Retinal pigment epithelial cell (primary cell): ENCODE measurements at places on chromosomes 6 and 20.

GRCh38 chr6:33169291-33170175 is 22.7 kb downstream of the COL11A2 start:
- DNase-seq = no peak

- DNase-seq = peak; percentile 6
Measured at GRCh38 chr20:58081846-58082245, 146.6 kb downstream of the ANKRD60 start.

- DNase-seq = no peak
Measured at GRCh38 chr6:5459346-5459745, 198.0 kb downstream of the FARS2 start.

- DNase-seq = no peak
Measured at GRCh38 chr6:95240514-95240913, 336.8 kb upstream of the MANEA start.

GRCh38 chr20:18986895-18987580 is 173.5 kb downstream of the SCP2D1 start:
- no peak for DNase-seq

- no peak for DNase-seq
Measured at GRCh38 chr6:139881728-139882211, 507.3 kb upstream of the CITED2 start.

DNA sequence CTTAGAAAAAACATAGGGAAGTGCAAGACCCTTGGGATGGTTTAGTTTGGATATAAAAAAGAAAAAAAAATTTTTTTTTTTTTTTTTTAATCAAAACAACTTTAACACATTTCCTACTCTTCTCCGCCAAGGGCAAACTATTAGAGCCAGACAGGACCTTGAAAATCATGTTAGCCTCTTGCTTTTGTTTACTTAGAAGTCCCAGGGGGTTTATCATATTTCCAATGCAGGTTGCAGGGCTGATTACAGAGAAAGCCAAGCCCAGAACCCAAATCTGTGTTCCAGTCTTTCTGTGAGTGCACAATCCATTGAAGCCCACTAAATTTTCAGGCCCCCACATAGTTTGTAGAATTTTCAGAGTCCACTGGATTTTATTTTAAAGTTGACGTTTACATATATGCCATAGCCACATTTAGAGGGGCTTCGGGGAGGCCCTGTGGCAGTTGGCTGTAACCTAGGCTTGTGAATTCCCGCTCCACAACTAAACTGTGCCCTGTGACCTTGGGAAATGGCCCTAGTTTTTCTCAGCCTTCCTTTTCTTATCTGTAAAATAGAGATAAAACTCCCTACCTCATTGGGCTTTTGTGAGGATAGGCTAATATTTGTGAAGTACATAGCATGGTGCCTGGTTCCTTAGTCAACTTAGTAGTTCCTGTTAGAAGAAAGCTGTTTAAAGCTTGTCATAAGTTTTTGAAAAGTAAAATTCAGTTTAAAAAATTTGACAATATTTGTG is 55.7 kb downstream of the NCOA7 start:
- no peak for DNase-seq

GRCh38 chr6:81138236-81138635 is 614.2 kb downstream of the TENT5A start:
- no peak for DNase-seq

DNA sequence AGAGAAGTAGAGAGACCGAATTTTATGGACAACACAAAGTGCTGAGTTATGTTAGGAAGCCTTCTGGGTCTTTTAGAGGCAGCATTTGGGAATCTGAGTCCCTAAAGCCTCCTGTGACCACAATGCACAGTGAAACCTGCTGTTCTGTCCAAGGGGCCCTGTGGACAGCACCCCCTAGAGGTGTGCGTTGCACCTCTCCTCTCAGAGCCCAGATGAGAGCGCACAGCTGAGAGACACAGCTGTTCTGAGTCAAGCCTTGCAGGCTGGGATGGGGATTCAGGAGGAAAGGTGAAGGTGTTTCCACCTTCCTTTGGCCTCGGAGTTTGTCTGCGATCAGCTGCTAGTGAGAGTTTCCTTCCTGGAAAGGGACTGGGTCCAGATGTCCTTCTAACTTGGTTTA is 13.0 kb downstream of the PCK1 start:
- DNase-seq = no peak

- no peak for DNase-seq
Measured at GRCh38 chr6:41728073-41728936, 7.1 kb downstream of the TFEB start.

GRCh38 chr20:40414843-40415615 is 274.0 kb downstream of the MAFB start:
- no peak for DNase-seq

GRCh38 chr20:33940666-33941065 is 53.0 kb upstream of the RALY start:
- DNase-seq = no peak

GRCh38 chr6:14915888-14916832 is 329.7 kb upstream of the JARID2 start:
- DNase-seq = no peak

GRCh38 chr20:5722927-5723326 is 27.3 kb upstream of the SHLD1 start:
- DNase-seq = no peak

- DNase-seq = no peak
Measured at GRCh38 chr6:167832497-167833395, 6.0 kb downstream of the AFDN start.

- no peak for DNase-seq
Measured at GRCh38 chr6:38387461-38387860, 252.3 kb downstream of the BTBD9 start.

DNA sequence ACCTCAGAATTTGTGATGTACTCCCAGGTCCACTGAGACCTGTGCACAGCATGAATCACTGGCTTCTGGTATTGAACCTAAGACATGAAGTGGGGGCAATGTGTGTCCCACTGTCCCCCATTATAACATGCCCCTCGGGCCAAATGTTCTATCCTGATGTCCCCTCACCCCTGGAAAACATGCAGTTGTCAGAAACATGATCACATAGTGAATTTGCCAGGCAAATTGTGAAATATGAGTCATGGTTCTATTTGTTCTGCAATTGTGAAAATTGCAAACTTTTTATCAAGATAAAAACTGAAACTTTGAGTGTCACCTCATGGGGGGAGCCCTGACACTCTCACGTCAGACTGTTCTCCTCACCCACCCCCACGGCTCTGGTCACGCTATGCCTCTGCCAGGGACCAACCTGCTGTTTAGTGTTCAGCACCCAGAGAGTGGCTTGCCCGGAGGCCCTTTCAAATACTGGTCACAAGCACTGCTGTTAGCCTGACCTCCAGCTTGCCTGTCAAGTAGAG is 305.3 kb downstream of the CLIC5 start:
- no peak for DNase-seq

- no peak for DNase-seq
Measured at GRCh38 chr20:60009826-60010616, 51.8 kb downstream of the CDH26 start.

DNA sequence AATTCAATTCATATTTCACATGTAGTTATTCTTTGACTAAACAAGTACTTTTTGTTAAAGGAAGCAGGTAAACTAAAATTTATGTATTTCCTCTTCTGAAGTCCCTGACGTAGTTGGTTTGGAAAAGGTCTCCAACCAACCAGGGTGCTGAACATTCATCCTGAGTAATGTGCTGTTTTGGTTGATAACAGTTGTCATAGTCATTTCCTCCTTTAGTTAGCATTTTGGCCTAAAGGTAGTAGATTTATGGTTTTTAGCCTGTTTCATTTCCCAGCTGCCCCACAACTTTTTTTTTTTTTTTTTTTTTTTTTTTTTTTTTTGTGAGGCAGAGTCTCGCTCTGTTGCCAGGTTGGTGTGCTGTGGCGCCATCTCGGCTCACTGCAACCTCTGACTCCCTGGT is 382.8 kb upstream of the FLRT3 start:
- DNase-seq = no peak

GRCh38 chr6:68087399-68088133 is 547.5 kb upstream of the ADGRB3 start:
- DNase-seq = no peak

DNA sequence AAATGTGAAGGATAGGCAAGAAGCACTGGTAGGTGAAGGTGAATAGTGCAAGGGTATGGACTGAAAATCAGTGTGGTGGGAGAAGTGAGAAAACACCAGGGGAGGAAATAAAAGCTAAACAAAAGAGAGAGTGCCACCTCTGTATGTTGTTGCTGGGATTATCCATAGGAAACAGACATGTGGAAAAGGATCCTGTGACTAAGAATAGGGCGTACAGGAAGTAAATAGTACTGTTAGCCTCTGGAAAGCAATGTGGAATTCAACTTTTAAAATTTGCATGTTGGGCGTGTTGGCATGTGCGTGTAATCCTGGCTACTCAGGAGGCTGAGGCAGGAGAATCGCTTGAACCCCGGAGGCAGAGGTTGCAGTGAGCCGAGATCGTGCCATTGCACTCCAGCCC is 661.7 kb downstream of the KIF16B start:
- no peak for DNase-seq

- DNase-seq = no peak
Measured at GRCh38 chr6:168183613-168183970, 104.6 kb upstream of the FRMD1 start.

- DNase-seq = no peak
Measured at GRCh38 chr20:57310821-57311514, 18.6 kb upstream of the SPO11 start.

GRCh38 chr20:58112017-58112781 is 116.3 kb downstream of the ANKRD60 start:
- no peak for DNase-seq

DNA sequence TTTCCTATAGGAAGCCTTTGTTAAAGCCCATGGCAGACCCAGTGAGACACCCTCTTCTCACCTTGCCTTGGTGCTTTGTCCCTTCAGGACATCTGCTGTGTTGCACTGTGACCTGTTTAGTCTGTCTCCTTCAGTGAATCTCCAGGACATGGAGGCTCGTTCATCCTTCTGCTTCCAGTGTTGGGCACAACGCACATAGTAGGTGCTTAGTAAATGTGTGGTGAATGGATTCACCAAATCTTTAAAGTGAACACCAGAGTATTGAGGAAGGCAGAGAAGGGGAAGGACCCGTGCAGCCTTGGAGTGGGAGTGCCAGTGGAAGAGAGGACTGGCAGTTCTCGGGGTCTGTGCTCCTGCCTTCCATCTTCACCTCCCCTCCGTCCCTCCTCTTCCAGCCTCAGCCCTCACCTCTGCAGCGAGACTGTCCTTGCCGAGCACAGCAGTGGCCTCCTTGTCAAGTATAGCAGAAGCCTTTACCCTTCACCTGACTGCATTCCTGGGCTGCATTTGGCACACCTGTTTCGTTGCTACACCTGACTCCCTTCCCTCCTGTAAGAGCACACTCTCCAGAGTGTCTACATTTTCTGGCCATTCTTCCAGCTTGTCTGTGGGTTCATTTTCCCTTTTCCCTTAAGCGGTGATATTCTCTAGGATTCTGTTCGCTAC is 49.2 kb downstream of the ARID1B start:
- no peak for DNase-seq

GRCh38 chr6:100780648-100781047 is 100.5 kb downstream of the ASCC3 start:
- no peak for DNase-seq

DNA sequence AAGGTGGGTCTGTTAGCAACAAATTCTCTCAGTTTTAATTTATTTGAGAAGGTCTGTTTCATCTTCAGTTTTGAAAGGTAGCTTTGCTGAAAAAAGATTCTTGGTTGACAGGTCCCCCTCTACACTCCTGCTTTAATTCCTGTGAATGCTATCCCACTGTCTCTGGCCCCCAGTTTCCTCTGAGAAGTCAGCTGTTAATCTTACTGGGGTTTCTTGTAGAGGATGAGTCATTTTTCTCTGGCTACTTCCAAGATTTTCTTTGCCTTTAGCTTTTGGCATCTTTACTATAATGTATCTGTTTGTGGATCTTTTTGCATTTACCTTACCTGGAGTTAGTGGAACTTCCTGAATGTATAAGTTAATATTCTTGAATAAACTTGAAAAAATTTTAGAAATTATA is 122.7 kb downstream of the MMS22L start:
- DNase-seq = no peak

- no peak for DNase-seq
Measured at GRCh38 chr6:1400126-1400850, 10.9 kb downstream of the FOXF2 start.

GRCh38 chr20:22688485-22688884 is 104.1 kb upstream of the FOXA2 start:
- no peak for DNase-seq

GRCh38 chr6:21610341-21610740 is 16.8 kb downstream of the SOX4 start:
- no peak for DNase-seq

DNA sequence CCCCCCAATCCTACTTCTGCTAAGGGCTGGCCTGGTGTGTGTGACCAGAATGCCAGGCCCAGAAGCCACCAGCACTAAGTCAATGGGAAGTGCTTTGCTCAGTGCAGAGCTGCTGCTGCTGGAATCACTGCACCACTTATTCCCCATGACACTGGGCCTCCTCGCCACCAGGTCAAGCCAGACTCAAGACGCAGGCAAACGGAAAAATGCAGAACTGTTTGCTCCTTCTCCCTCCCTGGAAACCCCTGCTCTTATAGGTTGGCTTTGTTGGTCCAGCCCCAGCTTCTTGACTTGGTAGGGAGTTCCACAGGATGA is 121.9 kb downstream of the PHACTR3 start:
- DNase-seq = no peak
